ENCODE measurements at places on chromosomes 1 and 21.

DNA sequence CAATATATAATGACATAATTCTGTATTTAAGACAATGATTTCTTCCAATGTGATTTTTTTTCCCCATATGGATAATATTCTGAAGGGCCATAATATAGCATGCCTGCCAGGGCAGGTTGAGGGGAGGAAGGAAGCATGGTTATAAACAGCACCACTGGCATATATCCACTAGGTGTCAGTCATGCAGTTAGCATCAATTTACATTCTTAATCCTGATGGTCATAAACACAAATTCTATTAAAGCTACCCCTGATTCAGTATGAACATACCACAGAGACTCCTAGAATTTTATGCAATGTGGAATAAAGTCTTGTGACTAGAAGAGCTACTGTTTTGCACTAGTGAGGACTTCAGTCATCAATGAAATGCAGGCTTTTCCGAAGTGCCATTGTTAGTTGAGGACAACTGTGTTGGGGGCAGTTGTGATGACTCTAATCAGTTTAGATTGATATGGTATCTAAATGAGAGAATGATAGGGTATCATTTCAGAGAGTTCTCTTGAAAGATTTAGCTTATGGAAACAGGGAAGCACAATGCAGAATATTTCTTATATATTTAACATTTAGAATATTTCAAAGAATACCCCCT lies 342.7 kb upstream of the NR5A2 start:
- DNase-seq: peak; percentile 88

DNA sequence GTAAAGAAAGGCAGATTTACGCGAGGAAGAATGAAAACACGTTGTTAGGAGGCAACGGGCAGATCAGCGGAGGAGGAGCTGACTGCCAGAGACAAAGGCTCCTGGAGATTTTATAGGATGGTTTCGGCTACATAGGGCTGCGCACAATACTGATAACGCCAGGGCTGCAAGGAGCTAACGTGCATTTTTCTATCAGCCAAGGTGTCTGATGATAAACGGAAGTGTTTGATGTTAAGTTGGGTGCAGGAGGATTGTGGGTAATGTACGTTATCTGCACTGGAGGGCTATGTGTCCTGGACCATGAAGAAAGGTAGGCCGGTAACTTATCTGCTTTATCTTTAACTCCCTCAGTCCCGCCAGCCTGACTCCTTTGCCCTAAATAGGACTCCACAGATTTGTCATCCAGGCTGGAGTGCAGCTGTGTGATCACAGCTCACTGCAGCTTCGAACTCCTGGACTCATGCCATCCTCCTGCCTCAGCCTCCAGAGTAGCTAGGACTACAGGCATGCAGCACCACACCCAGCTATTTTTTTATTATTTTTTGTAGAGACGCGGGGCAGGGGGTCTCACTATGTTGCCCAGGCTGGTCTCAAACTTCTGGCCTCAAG lies 29.6 kb downstream of the SETD4 start:
- DNase-seq: no peak

DNA sequence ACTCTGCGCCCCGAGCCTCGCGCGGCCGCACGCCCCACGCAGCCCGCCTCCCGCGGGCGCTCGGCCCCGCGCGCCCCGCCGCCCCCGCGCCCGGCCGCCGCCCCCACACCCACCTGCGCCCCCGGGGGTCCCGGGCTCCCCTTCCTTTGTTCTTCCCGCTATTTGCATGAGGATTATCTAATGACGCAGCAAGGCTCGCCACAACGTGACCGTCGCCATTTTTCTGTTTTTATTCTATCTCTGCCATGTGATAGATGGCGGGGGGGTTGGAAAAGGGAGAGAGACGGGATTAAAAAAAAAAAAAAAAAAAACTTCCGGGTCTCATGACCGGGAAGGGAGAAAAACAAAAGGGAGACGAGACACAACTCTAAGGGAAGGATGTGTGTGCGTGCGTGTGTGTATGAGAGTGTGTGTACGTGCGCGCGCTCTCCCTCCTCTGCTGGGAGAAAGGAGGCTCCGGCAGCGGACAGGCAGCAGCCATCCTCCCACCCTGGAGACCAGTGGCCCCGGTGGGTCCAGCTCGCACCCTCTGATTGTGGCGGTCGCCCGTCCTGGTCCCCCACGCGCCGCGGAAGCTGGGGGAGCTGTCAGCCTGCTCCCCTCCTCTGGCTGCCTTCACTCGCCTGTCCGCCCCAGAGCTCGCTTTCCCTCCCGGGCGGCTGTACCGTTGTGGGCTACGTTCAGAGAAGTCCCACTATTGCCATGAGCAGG lies 80.4 kb upstream of the AK4 start:
- DNase-seq: peak; percentile 36

- no peak for DNase-seq
Measured at GRCh38 chr1:17883136-17883535, 128.0 kb downstream of the ACTL8 start.

DNA sequence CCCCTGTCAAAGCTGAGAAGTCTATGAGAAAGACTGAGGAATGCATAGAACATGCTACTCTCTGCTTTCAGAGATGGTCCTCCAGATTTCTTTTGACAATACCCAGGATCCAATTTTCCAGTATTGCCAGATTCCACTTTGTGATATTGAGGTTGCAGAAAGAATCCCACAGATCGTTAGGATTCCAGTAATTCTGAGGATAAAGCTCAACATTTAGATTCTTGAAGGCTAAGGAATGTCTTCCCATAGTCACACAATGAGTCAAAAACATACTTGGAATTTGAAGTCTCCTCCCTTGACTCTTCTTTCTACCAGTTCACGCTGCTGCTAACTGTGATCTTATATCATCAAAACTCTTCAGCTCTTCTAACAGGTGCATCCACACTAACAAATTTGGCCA lies 57.1 kb downstream of the TNFSF18 start:
- DNase-seq: no peak

DNA sequence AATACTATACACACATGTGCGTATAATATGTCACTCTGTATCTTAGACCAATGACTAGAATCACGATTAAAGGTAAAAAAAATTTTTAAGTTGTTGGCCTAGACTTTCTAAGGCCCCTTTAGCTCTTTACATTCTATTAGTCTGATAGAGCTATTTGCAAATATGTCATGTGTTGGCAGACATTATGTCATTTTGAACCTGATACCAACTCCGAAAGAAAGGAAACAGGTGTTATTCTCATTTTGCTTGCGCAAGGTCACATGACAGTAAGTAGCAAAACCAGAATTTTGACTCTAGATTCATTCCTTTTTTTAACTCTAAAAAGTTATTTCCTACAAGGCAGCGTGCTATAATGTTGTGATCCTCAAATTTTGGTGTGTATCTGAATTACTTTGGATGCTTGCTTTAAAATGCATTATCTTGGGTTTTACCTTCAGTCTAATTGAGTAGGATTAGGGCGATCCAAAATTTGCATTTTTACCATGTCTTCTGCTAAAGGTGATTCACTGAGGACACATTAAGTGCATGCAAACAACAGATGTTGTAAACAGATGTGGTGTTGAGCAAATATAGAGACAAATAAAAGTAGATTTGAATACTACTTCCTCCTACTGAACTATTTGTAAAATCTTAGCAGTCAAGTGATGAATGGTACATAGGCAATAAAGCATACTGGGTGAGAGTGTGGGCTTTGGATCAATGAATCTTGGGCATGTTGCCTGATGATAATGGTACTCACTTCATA lies 63.5 kb upstream of the KIAA1614 start:
- DNase-seq: no peak

DNA sequence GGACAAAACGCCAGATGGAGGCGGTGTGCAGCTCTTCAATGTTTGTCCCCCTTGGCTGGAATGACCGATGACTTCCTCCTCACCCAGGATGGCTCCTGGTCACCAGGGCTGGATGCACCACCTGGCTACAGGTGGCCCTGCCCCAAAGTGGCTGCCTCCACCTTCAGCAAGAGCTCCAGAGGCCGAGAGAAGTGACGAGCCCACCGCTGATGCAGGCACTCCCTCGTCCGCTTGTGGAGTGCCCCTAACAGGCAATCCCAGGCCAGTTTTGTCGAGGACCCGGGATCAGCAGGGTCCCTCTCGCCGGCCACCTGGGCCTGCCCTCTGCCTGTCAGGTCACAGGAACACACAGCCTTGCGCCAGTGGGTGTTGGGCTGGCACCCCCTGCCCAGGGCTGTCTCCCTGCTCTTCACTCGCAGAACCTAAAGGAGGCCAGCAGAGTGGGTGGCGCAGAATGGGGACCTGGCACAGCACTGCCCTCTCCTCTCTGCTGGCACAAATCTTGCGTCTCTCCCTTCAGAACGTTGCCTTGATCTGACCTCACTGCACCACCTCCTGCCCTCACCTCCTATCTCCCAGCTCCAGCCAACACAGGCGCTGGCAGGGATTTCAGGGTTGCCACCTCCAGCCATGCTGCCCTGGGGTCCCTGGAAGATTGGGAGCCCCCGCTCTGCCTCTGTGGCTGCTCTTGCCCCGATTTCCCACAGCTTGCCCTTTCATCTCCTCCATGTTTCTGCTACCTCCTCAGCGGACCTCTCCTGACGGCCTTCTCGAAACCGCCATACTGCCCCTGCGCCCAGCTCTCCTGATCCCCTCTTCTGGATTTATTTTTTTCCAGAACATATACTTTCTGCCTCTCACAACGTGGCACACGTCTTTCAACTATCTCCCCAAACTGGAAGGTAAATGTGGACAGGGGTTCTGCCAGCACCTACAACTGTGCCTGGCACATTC lies 38.6 kb downstream of the SLC45A1 start:
- no peak for DNase-seq

- DNase-seq: no peak
Measured at GRCh38 chr1:91745640-91746373, 140.1 kb downstream of the TGFBR3 start.

GRCh38 chr1:236808005-236808404 lies 12.9 kb downstream of the MTR start:
- DNase-seq: peak; percentile 14

- DNase-seq: no peak
Measured at GRCh38 chr1:70906800-70907199, 140.8 kb downstream of the PTGER3 start.

GRCh38 chr1:20470194-20470593 lies 15.8 kb downstream of the CAMK2N1 start:
- DNase-seq: peak; percentile 46

DNA sequence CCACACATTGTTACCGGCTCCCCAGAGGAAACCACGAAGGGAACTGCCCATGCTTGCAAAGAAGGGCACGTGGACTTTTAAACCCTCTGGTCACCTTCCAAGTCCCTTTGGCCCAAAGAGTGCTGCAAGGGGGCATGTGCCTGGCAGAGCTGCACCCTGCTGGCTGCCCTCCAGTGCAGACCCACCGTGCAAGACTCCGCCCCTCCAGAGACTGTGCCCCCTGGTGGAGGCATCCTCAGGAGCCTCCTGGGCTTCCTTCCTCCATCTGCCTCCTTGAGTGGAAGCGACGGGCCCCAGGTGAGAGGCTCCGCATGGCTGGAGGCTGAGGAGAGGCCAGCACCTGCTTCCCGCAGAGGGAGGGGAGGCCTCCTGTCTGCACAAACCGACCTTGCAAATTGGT lies 100.6 kb downstream of the CRYAA start:
- DNase-seq: no peak

DNA sequence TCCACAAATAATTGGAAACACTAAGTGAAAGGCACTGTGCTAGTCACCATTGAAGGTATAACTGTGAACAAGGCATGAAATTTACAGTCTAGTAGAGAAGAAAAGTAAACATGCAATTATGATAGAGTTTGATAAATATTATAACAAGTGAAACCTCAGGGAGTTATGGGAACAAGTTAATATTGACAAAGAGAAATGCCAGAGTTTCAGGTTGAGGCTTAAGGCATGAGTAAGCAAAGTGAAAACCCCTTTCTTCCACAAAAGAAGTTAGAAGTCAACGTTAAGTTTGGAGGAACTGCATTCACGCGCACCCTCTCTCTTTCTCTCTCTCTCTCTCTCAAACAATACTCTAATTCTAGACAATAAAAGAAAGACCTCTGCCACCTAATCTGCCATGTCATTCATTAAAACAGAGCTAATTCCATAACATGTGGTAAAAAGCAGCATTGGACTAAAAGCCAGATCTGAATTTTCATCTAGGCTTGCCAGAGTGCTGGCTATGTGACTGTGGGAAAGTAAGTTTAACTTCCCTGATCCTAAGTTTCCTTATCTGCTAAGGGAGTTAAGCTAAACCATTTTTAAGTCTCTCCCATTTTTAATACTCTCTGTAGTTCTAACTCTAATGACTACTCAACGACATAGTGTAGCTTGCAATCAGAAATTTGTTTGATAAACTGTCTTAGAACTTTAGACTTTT lies 22.0 kb downstream of the SLC44A5 start:
- no peak for DNase-seq

GRCh38 chr1:24955161-24955560 lies 25.1 kb upstream of the RUNX3 start:
- no peak for DNase-seq

- no peak for DNase-seq
Measured at GRCh38 chr1:30615816-30616590, 107.4 kb downstream of the MATN1 start.

DNA sequence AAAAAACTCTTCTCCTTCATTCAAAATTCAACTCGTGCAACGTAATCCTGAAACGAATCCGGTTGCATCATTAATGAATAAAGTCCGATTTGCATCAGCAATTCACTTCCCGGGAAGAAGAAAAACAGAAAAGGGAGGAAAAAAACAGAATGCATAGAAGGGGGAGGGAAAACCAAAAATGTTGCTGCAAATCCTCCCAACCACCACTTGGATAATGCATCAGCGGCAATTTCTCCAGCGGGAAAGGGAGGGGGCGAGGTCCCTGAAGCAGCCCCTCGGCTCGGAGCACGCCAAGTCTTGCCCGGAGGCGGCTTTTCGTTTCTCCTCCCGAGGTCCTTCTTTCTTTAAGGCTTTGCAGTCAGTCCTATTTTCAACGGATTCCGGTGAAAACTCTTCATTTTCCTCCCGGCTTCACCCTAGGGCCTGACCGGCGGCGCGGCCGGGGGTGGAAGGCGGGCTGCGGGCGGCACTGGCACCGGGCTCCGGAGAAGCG lies 723 bp downstream of the CDC42BPA start:
- peak; percentile 65 for DNase-seq

GRCh38 chr1:148263128-148263905 lies 111.2 kb upstream of the NBPF11 start:
- peak; percentile 94 for DNase-seq
